Umbilical cord (tissue), 2 donors: ENCODE measurements at places on chromosomes 11 and 22.
A peak's percentile ranks its signal among the peaks of the same experiment; 100 is the strongest.

DNA sequence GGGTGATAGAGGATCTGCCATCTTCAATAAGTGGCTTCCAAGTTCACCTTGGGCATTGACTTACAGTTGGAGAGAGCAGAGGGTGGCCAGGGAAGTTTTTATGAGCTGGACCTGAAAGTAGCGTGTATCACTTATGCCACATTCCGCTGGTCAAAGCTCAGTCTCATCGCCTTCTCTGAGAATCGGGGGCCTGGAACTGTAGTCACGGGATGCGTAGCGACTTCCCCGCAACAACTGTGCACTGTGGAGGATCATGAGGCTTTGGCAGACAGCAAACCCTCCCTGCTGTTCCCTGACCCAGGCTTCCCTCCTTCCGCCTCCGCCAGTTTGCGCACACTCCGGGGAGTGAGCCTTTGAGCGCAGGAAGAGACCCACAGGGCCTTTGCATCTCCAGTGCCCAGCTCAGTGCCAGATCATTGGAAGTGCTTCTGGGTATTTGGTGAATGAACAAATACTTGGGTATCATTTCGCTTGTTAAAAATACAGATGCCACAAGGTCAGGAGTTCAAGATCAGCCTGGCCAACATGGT is 95.5 kb downstream of the CEP164 start:
- no peak for DNase-seq

GRCh38 chr11:133898031-133898769 is 52.9 kb upstream of the SPATA19 start:
- DNase-seq, result no peak

DNA sequence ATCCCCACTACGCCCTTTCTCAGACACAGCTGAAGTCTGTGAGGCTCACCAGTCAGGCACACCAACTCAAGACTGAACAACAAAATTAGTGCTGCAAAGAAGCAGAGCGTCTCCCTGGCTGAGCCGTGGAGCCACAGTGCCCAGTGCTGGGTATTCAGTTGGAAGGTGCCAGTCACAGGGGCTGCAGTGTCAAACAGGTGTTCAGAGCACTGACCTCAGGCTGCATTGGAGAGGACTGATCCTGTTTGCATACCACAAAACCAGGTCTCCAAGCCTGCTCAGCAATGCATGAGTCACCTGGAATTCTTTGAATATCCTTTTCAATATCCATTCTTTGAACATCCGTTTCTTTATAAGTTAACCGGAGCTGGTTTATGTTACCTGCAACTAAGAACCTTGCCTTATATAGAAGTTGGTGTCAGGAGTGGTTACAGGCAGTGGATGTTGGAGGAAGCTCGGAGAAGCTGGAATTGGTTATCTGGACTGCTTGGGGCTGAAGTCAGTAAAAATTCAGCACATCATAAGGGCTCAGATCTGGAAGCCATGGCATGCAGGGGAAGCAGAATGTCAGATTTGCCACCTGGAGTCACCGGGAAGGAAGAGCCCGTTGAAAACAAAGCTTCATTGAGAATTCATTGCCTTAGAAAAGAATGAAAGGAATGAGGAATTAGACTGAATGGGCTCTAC is 30.3 kb downstream of the PDGFB start:
- peak; percentile 42 for DNase-seq

DNA sequence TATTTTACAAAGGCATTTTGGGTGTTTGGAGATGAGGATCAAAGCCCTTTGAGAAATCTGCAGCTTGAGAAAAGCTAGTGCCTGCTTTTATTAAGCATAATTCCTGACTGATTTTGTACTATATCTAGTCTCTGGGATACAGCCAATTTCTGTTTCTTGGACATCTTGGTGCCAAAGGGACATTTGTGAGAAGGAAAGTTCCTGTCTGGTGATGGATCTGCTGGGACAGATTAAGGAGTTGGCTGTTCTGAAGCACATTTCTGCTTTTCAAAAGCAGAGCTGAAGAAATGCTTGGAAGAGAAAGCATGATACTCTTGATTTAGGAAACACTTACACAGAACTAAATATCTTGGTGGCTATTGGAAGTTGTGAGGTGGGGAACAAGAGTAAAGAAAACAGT is 254.6 kb upstream of the CCDC90B start:
- no peak for DNase-seq

DNA sequence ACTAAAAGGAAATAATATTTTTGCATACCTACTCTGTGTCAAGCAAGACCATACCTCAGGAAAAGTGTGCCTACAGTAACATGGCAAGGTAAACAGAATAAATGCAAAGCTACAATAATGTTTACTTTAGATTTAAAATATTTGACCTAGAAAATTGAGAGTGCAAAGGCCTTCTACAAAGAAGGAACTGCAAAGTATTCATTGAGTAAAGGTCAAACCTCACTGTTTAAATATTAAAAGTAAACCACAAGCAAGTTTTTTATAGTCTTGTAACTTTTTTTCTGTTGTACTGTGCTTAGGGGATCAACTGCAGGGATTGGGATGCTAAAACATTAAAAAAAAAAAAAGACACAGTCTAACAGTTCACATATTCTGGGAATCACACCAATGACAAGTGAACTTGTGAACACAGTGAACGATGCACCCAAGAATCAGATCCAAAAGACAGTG is 48.8 kb downstream of the CWF19L2 start:
- DNase-seq, result no peak

- DNase-seq, result peak; percentile 88
These were observed 32.9 kb upstream of the SMIM38 start for GRCh38 chr11:69122630-69123431.

GRCh38 chr11:57787920-57788702 is 26.5 kb downstream of the CTNND1 start:
- DNase-seq, result peak; percentile 81

DNA sequence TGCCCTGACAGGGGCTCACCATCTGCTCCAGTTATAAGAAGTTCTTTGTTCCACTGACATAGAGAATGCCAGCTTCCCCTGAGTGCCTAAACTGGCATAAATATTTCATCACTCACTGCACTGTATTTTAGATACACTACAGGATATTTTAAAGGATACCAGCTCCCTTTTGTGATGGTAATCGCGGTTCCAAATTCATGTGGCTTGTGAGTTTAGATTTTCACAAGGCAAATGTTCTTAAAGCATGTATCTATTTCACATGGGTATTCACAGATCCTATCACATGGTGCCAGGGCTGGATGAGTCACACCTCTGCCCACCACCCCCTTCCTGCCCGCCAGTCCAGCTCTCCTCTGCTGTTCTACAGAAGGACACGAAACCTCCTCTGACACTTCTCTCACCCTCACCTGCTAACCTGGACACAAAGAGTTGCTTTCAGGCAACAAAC is 105.5 kb downstream of the KCNC1 start:
- no peak for DNase-seq
